ENCODE measurements at places on chromosomes 12 and 14. TPM values are rescaled to one million over a fixed set of nuclear protein-coding genes. Genes with fewer than 3 reads are reported as not detected.

The ACOT6 gene
- total RNA-seq, result not detected

The PLBD1 gene
- not detected for total RNA-seq

The SRRM4 gene
- total RNA-seq, result not detected

The SERPINA9 gene
- total RNA-seq, result not detected

DNA sequence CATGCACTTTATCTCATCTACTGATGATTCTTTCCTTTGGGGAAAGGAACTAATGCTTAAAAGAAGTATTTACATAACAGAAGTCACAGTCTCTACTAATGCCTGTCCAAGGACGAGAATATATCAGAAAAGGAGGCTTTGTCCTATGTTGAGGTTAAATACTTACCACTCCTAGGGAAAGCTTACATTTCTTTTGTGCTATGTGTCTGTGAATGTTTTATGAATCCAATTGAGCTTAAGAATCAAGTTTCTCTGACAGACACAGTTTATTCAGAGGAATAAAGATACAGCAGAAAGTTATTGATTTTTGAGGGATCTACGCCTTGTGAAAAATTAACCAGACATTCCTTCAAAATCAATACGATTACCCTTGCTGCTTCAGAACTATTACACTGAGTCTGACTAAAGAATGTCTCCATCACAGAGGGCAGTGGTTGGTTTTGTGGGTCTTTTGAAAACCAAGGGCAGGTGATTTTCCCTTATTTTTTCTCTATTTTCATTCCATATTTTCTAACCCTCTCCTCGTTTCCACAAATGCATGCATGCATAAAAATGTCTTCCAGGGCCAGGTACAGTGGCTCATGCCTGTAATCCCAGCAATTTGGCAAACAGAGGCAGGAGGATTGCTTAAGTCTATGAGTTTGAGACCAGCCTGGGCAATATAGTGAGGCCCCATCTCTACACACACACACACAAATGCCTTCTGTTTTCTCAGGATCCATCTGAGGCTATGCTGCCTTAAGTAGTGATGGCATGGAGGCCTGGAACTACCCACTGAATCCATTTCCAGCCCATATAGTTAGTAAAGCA, 1095.1 kb downstream of the GALC start:
- DNase-seq, result no peak

DNA sequence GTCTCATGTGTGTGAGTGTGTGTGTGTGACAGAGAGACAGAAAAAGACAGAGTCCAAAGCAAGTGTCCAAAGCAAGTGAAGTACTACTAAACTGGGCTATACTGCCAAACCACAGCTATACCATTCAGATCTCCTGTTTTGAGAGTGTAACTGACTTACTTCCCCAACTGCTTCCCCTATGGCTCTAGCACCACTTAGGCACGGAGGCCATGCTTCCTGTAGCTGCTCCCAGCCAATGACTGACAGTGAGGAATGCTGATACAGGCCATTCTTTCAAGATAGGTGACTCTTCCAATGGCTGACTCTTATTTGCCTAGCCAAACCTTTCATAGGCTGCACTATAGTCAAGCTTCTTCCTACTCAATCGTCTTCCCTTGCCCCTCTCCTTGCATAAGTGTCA, 393.2 kb downstream of the BCAT1 start:
- no peak for DNase-seq

DNA sequence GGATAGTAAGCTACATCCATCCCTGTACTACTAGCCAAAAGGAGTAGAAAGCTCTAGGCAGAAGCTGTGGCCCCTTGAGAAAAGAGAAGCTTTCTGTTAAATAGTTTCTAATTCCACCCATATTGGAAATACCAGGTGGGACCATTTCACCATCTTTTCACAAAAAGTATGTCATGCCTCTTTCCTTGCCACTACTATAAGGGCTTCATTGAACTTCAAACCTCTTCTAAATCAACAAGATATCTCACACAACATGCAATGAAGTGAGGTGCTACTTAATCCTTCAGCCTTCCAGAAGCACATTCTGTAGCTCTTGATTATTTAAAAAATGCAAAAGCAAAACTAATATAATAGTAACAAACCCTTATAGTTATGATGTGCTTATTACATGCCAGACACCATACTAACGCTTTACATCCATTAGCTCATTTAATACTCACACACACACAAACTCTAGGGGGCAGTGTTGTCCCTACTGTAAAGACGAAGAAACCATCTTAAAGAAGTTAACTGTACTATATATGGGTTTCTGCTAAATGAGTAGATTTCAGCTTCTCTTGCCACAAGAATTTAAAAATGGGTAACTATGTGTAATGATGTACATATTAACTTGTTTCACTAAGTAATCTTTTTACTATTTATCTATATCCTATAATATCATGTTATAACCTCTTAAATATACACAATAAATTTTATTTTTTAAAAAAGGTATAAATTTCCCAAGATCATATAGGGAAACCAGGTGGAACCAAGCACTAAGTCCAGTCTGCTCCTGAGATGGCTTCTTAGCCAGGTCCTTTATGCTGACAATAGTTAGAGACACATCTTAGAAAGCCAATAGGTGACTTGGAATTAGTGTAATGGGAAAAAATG, 124.4 kb downstream of the RPS29 start:
- peak; percentile 76 for DNase-seq

DNA sequence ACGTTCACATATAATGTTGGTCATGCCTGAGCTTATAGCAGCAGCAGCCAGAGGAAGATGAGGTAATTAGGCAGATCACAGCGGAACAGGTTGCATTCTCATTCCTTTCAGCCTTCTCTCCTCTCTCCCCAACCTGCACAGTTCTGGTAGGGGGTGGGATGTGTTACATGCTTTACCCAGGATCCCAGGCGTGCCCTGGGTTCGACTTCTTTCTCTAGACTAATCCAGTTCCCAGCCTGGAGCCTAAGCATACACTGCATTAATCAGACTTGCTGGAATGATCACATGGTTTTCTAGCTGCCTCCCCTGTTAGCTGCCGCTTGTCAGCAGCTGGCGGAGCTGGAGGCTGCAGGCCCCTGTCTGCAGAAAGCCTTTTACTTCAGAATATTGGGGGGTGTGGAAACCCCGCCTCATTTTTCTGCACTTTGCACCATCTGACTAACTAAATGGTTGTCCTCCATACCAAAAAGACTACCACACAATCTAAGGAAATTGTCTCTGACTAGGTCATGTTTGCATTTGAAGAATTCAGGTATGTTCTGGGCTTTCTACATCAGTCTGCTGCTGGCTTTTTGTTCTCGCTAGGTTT, 46.0 kb upstream of the EVL start:
- no peak for DNase-seq

DNA sequence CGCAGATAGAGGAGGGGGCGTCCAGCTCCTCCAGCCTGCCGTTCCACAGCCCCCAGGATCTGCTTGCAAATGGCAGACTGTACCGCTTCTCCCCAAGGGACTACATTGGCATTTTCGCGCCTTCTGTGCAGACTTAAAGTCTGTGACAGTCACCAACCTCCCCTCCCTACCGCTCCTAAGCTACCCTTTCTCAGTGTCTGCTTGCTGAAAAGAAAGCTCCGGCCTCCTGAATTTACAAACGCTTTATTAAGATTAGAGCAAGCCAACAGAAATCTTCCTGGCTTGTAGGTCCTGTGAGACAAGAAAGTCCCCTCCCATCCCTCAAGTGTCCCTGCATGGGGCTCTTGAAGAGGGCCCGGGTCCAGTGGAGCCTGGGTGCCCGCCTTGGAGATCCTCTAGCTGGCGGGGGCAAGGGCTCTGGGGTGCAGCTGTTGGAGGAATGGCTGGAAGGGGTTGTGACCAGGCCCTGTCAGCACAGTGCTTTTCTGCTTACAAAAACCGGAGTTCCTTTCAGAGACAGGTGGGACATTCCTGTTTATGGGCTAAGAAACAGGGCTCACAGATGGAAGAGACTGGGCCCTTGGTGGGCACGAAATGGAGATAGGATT, 2.8 kb upstream of the DLK1 start:
- no peak for DNase-seq

GRCh38 chr12:104399740-104400612, 56.8 kb upstream of the CHST11 start:
- no peak for DNase-seq

GRCh38 chr14:77883131-77883846, 83.4 kb downstream of the ADCK1 start:
- no peak for DNase-seq

All from activated CD8-positive, alpha-beta T cell treated with anti-CD3 and anti-CD28 coated beads, Interleukin-2, amount 10 ng/mL, durations not matched to agents 7 days and 5 days (primary cell).